Neural crest cell (in vitro differentiated cells): ENCODE measurements at places on chromosomes 12 and 14.

- DNase-seq, result no peak
- peaks cover 16% of the 10 kb centered on the region for H3K4me1 ChIP-seq
- no peak overlapping the region for H3K4me3 ChIP-seq
- H3K27me3 ChIP-seq, result no peaks in the 10 kb centered on the region
Observed at GRCh38 chr12:50073206-50073605, 11.9 kb upstream of the SMARCD1 start.

DNA sequence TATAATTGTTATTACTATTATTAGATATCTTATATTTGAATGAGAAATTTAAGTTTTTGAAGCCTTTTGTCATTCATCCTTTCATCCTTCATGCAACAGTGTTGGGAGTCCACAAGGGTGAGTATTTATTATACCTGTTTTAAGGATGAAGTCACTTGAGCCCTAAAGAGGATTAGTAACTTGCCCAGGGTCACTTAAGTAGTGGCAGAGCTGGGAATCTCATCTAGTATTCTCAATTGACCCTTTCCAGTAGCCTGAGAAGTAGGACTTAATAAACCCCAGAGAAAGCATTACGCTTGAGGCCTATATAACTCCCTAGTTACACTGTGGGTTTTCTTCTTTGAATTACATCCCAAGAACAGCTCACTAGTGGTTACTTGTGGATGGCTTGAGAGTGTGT lies 119.8 kb downstream of the SRGAP1 start:
- H3K4me1 ChIP-seq, result peaks cover 20% of the 10 kb centered on the region
- H3K27me3 ChIP-seq, result no peaks in the 10 kb centered on the region
- no peaks in the 10 kb centered on the region for H3K36me3 ChIP-seq
- H3K27ac ChIP-seq, result no peak overlapping the region
- DNase-seq, result no peak
- H3K4me3 ChIP-seq, result no peak overlapping the region

GRCh38 chr12:14846876-14847580 lies 3.7 kb upstream of the ART4 start:
- no peak overlapping the region for H3K4me3 ChIP-seq
- H3K4me1 ChIP-seq, result peaks cover 35% of the 10 kb centered on the region
- H3K27ac ChIP-seq, result no peak overlapping the region
- H3K27me3 ChIP-seq, result no peaks in the 10 kb centered on the region
- no peaks in the 10 kb centered on the region for H3K36me3 ChIP-seq

DNA sequence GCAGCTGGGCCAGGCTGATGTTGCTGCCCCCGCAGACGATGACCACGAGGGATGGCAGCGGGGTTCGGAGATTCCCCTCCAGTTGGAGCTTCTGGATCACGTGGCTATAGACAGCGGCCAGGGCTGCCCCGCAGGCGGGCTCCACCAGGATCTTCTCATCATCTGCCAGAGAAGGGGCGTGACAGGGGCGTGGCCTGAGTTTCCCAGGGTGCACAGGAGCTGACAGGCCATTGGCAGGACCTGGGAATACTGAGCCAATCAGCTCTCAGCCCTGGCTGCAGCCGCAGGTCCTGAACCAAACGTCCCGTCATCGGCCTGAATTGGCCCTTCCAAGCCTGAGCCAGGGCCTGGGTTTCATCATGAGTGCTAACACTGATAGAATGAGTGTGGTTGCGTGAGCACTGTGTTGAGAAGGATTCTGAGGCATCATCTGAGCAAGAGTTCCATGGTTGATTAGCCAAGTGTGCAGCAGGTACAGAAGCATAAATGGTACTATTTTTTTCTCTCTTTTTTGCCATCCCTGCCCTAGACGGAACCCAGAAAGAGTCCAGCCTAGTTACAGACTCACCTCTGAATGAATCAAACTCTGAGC lies 10.6 kb downstream of the SDS start:
- peak; percentile 12 for DNase-seq
- H3K27ac ChIP-seq, result no peak overlapping the region
- H3K27me3 ChIP-seq, result peaks cover 7% of the 10 kb centered on the region
- H3K4me3 ChIP-seq, result no peak overlapping the region
